ENCODE measurements at places on chromosomes 4 and X. TPM values are rescaled to one million over a fixed set of nuclear protein-coding genes. Genes with fewer than 3 reads are reported as not detected.

GRCh38 chr4:107654694-107655093, 65.3 kb downstream of the PAPSS1 start:
- no peak for DNase-seq

- no peak for DNase-seq
These were observed 776 bp downstream of the RBM47 start for GRCh38 chr4:40628888-40629287.

- DNase-seq: no peak
These were observed 80.8 kb downstream of the HTRA3 start for GRCh38 chr4:8350352-8350751.

GRCh38 chr4:2175990-2176698, 65.8 kb downstream of the HAUS3 start:
- no peak for DNase-seq

DNA sequence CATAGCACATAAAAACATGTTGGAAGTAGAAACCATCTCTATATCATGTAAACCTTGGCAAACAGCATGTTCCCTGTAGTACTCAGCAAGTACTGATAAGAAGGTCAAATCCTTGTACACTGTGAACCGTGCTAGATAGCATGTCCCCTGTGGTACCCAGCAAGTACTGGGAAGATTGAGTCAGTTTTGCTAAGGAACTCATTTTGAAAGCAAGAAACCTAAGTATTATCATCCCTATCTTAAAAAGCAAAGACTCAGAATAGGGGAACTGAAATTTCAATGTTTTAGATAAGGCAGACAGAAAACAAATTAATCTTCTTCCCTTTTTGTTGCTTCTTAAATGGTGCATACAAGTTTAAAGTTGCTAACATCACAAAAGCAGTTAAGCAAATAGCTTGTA, 180.2 kb downstream of the RBM46 start:
- DNase-seq: no peak

GRCh38 chr4:168731006-168731636, 234.3 kb downstream of the PALLD start:
- DNase-seq: peak; percentile 61

DNA sequence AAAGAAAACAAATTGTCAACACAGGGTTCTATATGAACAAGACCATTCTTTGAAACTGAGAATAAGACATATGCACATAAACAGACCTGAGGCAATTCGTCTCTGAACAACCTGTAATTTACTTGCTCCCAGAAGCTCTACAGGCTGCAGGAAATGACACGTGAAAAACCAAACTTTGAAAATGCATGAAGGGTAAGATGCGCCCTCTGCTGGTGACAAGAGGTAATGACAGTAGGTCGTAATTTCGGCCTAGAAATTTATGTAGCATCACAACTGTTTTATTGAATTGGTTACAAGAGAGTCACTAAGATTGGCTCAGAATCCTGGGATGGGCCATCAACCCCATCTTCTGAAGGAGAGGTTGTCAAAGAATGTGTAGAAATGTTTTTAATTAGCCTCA, 276.5 kb downstream of the PPP4R3C start:
- no peak for DNase-seq

GRCh38 chr4:61493470-61493869, 293.3 kb downstream of the ADGRL3 start:
- no peak for DNase-seq

DNA sequence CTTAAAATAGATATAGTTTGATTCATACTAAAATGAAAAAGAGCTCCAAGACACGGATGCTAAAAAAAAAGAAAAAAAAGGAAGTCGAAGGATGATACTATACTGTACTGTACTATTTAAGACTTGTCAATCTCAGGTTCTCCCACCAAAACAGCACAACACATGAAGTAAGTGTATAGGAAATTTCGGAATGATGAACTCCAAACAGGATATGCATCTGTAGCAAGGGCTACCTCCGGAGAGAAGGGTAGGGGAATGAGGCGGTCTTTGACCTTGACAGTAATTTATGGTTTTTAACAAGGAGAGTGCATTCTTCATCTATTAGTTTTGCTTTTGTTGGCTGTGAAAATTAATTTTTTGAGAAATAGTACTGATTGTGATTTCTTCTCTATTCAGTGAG, 541 bp upstream of the FIP1L1 start:
- DNase-seq: no peak

Gene XAGE1A
- not detected for total RNA-seq

Gene PGAM4
- total RNA-seq: not detected

Gene ERAS
- not detected for total RNA-seq
